Stimulated activated naive CD8-positive, alpha-beta T cell treated with anti-CD3 and anti-CD28 coated beads, Interleukin-15, amount 100 ng/mL, for 72 hours (primary cell): ENCODE measurements at places on chromosomes 12 and 14.

- DNase-seq: no peak
Observed at GRCh38 chr12:40226705-40227104, 1.9 kb downstream of the LRRK2 start.

DNA sequence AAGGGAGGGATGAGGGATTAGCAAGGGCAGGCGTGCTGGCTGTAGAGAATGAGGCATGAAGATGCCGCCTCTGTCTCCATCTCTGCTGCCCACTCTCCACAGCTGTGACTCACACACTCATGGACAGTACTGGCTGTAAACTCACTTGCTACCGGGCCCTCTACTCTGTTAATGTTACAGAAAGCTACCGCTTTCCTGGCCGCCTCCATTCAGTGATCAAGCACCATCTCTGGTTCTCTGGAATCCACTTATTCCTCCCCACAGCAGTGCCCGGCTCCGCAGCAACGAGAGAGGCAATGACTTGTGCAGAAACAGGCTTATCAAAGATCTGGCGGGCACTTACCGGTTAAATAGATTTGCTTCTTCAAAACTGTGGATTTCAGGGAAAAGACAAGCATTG, 34.8 kb downstream of the AMN start:
- DNase-seq: no peak

GRCh38 chr14:33922125-33922524, 28.7 kb downstream of the EGLN3 start:
- DNase-seq: no peak

GRCh38 chr14:74792249-74793039, 29.3 kb downstream of the YLPM1 start:
- DNase-seq: no peak

GRCh38 chr12:9227950-9228349, 19.8 kb upstream of the PZP start:
- DNase-seq: no peak

DNA sequence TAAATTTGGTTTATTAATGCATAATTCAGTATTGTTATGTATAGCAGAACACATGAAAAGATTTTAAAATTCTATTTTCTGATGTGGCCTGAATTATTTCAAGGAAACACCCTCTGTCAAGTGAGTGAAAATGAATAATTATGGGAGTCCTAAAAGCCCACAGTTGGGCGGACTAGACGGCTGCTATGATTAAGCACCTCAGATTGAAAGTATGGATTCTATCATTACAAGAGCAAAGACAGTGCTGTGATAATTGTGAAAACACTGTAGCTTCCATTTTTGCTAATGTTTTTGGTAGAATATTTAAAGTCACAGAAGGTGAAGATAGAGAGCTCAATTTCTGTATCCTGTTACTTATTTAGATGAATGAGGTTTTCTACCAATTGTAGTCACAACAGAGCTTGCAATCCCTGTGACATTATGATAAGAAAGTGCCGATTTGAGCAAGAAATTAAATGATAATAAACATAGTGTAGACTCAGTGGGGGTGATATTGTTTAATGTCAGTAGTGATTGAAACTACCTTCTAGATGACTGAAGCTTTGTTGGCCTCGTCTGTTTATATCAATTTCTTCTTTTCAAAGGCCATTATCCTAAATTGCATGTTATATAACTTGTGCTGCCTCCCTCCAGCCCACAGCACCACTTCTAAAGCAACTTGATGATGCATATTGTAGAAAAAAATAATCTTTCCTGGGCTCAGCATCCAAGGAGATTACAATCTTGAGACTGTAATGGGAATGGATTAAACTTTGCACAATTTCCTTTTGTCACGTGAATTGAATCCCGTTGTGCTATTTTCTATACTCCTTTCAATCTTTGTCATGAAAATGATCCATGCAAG, 359.8 kb downstream of the BTG1 start:
- no peak for DNase-seq

DNA sequence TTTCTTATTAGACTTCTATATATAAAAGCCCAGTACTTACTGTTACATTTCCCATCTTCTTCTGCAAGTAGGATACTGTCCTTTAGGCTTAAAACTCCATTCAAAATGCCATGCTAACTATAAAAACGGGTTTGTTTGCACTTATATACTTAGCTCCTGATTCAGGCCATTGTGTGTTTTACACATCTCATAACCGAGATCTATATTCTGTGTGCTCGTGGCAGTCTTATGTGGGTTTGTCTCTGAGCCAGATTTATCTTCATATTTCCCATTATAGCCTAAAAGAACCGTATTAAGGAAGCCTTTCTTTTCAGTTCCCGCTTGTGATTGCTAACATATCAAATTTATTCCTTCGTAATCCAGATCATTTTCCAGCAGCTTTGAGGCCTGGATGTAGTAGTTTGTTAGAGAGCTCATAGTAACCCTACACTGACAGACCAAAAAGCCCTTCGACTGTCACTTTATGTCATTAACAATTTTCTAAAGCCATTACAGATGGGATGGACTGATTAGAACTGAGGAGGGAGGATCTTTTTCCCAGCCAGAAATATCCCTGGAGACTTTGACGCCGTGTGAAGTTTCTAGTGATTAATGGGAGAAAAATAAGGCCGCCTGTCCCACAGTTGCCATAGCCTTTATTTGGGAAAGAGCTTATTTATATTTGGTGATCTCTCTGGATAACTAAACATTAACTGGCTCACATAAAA, 508.5 kb downstream of the FOXG1 start:
- DNase-seq: no peak

- no peak for DNase-seq
Observed at GRCh38 chr12:105761075-105761474, 377.7 kb downstream of the NUAK1 start.

DNA sequence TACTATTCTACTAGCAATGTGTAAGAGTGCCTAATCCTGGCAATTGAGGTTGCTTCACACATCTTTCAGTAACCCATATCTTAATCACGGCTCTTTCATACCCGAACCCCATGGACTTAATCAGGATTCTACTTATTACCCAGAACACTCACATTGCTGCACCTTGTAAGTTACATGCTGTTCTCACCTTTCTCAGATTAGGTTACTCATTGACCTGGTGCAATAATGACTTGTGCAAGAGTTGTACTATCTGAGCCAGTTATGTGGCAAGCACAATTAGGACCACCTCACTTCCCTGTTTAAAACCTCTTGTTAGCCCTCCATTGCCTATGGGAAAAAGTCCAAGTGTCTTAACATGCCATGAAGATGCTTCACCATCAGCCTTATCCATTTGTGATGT, 306.7 kb upstream of the E2F7 start:
- no peak for DNase-seq

DNA sequence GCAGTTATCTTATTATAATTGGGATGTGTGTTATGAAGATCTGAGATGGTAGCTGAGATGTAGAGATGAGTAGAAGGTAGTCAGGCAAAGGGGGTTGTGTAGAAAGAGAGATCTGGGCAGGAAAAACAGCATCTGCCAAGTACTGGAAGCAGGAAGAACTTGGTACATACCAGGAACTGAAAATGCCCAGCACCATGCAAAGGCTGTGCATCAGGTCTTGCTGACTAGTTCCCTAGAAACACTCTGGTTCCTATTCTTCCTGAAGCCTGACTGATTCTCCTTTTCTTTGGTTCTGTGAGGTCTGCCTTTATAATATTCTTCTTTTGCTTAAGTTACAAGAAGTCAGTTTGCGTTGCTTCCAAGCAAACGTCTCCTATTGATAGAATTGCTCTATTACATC, 6.7 kb upstream of the NFATC4 start:
- DNase-seq: no peak

GRCh38 chr14:92960706-92961566, 38.0 kb downstream of the CHGA start:
- DNase-seq: no peak

DNA sequence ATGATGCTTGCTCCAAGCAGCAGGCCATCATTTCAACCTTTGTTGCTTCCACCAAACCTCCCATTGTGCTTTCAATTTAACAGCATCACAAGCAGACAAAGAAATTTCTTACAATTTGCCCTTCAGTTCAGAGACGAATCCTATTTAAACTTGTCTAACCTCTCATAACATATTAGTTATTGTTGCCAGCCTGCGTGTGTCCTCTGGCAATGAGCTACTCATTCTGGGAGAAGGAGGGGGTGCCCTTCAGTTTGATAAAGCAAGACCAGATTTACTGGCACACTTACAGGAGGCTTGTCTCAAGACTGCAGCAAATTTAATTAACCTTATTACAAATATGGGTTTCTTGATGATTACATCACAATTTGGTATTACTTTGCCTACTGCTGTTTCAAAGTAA, 203.6 kb upstream of the SOX5 start:
- DNase-seq: no peak

GRCh38 chr14:24880689-24881088, 169.3 kb downstream of the STXBP6 start:
- no peak for DNase-seq

DNA sequence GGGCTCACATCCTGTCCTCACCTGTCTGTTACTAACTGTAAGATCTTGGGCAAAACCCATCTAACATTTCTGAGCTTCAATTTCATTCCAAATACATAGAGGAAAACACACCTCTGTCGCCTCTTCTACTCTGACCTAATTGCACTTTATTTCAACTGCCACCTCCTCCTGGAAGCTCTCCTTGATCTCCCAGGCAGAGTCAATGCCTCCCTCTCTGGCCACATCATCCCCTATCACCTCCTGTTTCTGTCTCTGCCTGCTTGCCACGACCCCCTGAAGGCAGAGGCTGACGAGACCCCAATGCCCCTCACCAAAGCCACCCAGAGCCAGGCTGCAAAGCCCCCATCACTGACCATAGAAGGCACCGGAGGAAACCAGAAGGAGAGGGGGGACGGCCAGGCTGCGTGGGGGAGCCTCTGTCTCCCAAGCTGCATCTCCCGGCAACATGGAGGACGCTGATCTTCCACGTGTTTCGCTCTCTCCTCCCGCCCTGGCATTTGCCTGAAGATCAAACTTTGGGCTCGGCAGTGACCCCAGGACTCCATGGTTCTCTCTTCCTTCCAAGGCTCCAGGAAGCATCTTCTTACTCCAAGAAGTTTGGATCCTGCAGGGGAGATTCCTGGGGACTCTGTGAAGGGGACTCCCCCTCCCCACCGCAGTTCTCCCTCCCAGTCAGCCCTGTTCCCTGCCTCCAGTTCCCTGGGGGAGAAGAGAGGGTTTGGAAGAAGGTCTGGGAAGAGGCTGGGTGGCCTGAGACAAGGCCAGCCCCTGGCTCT, 50.1 kb upstream of the BCL11B start:
- DNase-seq: no peak

- DNase-seq: no peak
Observed at GRCh38 chr12:121057794-121058193, 18.7 kb upstream of the OASL start.

DNA sequence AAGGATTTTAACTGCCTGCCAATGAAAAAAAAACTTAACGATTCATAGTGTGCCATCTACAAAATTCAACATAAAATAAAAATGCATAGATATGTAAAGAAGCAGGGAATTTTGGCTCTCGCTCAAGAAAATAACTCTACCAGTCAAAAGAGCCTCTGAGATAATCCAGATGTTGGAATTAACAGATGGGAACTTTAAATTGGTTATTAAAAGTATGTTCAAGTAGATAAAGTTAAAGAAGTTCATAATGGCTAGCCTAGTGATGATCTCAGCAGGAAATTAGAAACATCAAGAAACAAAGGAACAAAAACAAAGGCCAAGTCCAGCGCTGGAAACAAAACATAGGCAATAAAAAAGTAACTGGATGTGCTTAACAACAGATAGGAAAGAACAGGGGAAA, 23.1 kb downstream of the PIK3C2G start:
- no peak for DNase-seq

- no peak for DNase-seq
Observed at GRCh38 chr12:123115409-123116121, 35.3 kb downstream of the PITPNM2 start.

- DNase-seq: no peak
Observed at GRCh38 chr14:31219169-31219568, 11.6 kb upstream of the HECTD1 start.

DNA sequence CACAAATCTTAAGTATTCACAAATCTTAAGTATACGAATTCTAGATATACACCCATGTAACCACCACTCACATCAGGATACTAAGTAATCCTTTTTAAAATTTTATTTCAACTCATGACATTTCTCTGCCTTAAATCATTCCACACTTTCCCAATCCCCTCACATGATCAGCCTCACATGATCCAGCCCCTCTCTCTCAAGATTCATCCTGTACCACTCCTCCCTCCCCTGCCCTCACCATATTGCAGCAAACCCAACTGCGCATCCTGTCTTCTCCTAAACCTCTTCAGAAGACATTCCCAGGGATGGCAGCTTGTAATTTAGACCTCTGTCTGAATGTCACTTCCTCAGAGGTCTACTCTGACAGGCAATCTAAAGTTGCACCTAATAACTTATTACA, 1.7 kb upstream of the EIF4B start:
- DNase-seq: no peak

- DNase-seq: peak; percentile 66
Observed at GRCh38 chr12:104177663-104178501, 37.7 kb upstream of the TXNRD1 start.

DNA sequence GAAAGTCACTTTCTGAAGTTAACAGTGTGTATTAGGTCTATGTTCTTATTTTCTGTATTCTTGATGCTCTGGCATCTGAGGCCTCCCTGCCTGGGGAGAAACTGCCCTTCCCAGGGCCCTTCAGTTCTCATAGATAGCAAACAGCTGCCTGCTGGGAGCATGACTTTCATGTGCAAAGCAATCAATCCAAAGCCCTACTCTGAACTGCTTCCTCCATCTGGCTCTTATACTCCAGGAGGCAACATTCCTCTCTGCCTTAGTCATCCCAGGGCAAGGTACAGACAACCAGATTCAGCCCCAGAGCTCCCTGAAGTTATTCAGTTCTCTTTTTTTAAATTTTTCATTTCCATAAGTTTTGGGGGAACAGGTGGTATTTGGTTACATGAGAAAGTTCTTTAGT, 41.7 kb upstream of the RIN3 start:
- DNase-seq: no peak

DNA sequence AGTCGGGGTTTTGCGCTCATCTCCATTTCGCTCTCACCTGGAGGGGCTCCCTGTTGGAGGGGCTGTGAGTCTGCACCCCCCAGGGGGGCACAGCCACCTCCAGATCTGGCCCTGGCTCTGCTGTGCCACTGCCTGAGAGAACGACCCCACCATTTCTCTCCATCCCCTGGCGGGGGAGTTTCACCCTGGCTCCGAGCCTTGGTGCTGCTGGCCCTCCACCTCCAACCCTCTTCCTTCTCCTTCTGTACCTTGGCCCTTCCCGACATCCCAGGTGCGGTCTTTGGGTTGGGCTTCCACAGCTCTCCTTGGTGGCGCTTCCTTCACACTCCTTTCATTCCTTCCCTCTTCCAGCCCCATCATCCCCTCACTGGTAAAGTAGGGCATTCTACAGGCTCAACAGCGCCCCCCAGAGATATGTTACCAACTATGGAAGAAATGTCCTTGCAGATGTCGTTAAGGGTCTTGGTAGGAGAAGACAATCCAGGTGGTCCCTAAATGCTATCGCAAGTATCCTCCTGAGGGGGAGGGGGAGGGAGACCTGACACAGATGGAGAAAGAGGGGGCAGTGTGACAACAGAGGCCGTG, 16.3 kb downstream of the SERPINA1 start:
- DNase-seq: no peak
